ENCODE measurements at places on chromosomes 1 and 21.

DNA sequence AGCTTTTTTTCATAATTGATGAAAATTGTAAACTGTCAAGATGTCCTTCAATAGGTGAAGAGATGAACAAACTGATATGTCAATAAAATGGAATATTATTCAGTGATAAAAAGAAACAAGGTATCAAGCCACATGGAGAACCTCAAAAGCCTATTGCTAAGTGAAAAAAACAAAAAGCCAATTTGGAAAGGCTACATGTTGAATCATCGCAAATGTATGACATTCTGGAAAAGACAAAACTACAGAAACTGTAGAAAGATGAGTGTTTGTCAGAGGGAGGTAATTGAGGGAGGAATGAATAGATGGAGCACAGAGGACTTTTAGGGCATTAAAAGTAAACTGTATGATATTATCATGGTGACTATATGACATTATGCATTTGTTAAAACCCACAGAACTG is 34.5 kb upstream of the USP25 start:
- no peak for DNase-seq

DNA sequence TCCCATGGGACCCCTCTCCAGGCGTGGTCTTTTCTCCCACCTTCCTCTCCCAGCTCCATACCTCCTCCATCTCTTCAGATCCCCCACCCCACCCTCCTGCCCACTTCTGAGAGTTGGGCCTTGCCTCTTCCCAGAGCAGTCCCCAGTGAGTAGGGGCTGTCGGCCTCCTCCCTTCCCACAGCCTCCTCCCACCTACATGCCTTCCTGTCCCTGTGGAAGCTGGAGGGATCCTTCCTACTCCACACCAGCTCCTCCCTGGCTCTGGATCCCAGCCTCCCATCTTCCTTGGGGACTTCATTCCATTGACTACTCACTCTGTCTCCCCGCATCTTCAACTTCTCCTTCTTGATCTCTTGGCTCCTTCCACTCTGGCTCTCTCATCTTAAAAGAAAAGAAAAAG is 24.9 kb downstream of the KCNQ4 start:
- no peak for DNase-seq

DNA sequence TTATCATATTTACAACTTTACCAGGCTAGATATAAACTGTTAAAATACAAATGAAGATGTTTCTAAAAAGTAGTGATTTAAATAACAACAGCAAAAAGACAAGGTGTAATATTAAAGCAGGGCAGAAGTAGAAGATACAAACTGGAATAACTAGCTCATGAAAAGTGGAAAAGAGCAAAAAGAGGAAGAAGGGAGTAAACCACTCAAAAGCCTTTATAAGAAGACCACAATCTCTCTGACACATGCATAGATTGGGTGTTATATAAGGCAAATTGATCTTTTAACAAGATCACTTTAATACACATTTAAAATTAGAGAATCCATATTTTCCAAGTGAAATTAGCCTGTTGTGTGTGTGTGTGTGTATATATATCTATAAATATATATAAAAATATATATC is 5.0 kb downstream of the DENND1B start:
- DNase-seq: no peak

DNA sequence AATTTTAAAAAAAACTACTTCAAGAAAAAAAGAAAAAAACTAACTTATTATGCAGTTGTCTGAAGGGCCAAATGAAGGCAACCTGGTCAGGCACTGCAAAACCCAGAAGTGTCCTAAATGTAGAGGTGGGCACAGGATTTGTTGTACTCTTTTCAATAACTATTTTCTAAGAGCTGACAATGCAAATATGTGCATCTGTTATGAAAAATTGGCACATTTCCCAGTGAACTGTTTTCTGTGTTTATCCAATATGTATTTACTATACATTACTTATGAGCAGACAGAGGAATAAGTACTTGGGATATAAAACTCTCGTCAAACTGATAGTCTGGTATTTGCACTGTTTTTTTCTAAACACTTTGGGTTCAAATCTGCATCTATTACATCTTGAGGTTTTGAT is 188.0 kb upstream of the C21orf91 start:
- DNase-seq: no peak

GRCh38 chr1:89943846-89944781 is 50.8 kb upstream of the ZNF326 start:
- no peak for DNase-seq

DNA sequence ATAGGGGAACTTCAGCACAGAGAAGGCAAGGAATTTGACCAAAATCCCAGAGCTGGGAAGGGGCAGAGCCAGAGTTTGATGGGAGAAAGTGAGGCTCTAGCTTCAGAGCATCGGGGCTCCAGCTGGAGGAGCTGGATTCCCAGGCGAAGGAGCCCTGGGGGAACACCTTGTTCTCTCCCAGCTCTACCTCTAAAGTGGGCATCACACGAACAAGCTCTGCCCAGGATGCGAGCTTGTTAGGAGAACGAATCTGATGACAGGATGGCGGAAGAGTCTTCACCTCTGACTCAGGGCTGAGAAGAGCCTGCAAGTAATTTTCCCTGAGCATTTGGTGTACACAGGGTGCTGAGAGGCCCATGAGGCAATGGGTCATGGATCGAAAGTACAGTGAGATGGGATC is 22.0 kb downstream of the TNNT2 start:
- no peak for DNase-seq

DNA sequence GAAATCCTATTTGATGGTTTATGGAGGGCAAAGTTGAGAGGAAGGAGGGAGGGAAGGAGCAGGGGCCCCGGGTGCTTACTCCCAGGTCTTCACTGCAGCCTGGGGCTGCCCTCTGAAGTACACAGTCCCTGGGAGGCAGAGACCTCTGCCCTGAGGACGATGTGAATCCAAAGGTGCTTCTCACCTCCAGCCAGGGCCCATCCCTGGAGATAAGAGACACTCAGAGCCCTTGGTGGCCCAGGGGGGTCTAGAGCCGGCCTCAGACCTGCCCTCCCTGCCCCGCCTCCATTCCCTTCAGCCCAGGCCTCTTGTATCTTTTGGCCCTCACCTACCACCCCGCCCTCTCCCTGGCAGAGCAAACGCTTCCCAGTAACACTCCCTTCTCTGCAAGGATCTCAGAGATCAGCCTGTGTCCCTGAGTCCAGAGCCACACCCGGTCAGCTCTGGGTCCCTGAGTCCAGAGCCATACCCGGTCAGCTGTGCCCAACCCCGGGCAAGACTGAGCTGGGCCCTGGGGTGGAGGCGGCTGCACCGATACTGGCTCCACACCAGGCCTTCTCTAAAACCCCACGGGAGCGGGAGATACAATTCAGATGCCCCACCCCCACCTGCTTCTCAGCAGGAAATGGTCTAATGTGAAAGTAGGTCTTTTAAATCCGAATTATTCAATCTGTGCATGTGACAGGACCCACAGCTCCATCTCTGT is 3.6 kb upstream of the GNB1 start:
- DNase-seq: no peak

DNA sequence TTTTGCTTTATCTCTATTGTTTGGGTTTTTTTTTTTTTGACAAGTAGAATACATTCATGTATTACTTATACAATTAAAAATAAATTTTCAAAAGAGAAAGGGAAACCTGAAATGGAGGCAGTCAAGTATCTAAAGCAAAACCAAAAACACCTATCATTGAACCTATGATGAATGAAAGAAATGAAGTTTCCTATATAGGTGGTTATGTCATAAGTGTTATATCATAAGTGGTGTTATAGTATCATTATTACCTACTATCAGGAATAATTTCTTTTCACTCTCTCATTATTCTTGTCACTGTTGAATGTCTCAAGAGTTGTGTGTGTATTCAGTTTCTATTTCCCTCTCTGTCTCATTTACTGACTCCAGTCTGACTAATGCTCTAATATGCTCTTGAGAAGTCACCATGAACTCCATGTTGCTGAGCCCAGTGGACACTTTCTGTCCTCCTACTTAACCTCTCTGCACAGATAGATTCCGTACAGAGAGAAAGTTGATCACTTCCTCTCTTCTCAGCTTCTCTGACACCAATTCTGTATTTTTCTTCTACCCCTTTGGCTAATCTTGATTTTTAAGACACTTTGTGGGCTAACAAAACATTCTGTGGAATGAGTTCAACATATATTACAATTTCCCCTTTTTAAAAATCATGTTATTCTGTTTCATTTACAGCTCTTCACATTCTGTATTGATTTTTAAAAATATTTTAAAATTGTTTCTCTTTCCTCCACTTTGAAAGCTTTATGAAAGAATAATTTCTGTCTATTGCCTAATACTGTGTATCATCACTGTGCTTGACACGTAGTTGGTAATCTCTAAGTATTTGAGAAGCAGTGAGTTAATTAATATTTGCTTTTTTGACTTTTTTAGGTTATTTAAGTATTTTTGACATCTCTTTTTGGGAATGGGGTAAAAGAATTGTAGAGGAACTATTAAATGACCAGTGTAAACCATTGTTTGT is 50.1 kb downstream of the RASAL2 start:
- no peak for DNase-seq

DNA sequence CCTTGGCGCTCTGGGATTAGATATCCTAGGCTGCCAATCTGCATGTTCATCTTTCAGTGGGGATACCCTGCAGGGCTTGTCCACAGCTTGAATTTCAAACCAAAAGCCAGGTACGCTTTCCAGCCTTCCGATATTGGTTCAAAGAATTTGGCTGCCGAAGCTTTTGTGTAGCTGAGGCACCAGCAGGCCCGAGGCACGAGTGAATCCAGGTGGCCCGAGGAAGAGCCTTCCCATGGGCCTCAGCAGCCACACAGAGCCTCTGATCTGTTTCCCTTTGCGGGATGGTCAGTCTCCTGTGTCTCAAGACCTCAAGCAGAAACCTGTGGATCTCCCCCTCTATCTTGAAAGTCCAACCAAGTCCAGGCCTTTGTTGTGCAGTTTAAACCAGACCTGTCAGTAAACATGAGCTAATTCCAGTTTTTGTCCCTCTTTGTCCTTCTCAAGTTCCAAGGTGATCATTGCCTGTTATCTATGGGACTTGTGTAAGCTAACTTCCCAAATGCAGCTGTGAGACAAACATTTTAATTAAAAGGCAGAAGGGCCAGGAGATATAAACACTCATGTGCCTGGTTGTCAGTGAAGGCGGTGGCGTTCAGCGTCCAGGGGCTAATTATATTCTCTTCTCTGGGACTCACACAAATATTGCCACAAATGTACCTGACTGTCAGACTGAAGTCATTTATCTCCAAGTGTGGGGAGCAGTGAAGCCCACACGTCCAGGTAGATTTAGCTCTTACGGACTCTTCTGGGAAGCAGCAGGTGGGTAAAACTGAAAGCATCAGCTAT is 30.6 kb downstream of the VANGL1 start:
- no peak for DNase-seq

DNA sequence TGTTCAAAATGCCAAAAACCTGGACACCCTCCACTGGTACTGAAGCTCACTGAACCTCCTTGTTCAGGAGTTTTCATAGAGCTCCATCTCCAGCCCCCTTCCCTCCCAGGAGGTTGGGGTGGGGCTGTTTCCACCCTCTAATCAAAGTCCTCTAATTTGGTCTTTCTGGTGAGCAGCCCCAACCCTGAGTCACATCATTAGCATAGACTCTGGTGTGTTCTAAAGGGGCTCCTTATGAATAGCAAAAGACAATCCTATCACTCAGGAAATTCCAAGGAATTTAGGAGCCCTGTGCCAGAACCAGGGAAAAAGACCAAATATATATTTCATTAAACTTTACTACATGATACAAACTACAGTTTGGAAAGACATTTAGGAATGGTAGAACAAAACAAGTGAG is 13.2 kb upstream of the UBE4B start:
- no peak for DNase-seq

- no peak for DNase-seq
These were observed 35.4 kb downstream of the CENPF start for GRCh38 chr1:214638459-214638807.

- no peak for DNase-seq
These were observed 204.4 kb downstream of the GRIK3 start for GRCh38 chr1:36829961-36830360.

DNA sequence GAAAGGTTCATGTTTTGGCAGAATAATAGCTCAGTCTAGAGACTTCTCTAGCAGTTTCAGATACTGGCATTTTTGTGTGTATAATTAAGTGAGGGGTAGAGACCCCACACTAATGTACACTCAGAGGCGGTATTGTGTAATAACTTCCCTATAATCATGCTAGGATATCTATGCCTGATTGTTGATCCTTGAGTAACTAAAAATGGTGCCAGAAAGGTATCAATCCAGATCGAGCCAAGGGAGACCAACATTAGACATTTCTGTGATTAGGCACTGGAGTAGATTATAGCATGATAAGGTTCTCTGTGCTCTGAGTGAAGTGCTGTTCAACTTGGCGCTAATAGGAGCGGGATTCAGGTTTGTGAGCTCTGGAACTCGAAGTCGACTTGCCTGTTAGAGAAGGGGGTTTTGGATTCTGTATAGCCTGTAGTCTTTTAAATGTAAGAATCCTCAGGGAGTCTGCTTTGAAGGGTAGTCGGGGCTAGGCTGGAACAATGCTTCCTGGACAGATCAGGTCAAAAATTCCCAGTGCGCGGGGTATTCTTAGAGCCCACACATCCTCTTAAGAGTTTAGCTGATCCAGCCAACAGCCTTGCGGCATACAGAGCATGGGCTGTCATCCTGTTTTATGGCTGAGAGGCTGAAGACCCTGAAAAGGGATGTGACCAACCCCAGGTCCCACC is 24.2 kb downstream of the MAN1C1 start:
- no peak for DNase-seq
